Fibroblast of villous mesenchyme (primary cell): ENCODE measurements at places on chromosomes 4 and X. TPM values are rescaled to one million over a fixed set of nuclear protein-coding genes. Genes with fewer than 3 reads are reported as not detected.

DOK7 gene
- not detected in 2 replicates for total RNA-seq

- no peak for DNase-seq
Measured at GRCh38 chr4:4344915-4345527, 41.9 kb upstream of the NSG1 start.

TAB3 gene
- total RNA-seq: 11.3 and 16.8 TPM in 2 replicates

GRCh38 chr4:176238826-176239225, 30.2 kb downstream of the ASB5 start:
- peak; percentile 85 for DNase-seq

DNA sequence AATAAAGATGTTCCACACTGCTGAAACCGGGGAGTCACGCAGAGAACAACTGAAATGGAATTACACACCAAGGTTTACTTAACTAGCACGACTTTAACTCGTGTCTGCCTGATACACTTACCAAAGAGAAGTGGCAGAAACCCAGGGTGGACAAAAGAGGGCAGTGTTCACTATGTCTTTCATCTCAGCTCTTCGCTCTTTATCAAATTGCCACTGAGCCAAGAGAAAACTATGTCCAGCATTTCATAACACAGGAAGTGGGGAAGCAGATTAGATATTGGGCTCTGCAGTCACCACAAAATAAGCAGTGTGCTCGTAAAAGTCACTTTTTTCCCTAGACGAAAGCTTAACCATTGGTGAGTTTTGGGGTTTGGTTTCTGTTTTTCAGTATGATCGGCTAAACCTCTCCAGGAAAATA, 155.7 kb downstream of the CHIC2 start:
- peak; percentile 98 for DNase-seq

DNA sequence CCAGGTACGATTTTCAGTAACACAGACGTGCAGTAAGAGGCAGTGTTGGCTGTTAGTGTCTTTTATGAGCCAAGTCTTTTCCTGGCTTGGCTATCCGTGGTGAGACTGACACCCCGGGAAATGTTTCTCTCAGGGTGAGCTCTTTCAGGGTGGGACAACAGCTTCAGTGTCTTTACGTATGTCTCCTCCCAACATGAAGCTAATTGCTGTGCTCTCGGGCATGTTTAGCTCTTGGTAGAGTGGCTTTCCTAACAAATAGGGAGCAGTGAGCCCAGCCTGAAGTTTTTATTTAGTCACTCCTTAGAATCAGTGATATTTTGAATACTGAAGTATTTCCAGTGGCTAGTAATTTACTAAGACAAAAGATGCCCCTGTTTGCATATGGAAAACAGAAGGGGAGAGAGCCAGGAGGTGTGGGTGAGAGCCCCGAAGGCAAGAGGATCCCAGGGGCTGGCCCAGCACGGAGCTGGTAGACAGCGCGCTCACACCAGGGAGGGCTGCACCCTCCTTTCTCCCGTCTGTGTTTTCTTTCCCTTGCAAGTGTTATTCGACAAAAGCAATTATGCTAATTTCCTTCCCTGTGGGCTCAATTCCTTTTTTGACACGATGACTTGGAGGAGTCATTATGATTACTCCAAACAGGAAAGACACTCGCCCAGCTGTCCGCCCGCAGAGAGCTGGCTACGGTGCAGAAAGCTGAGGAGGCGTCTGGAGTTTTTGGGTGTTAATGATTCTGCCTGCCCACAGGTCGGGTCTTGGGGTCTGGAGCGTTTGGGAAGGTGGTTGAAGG, 47.7 kb downstream of the PDGFRA start:
- DNase-seq: no peak

EDNRA gene
- 0.86 and 4.2 TPM in 2 replicates for total RNA-seq

GRCh38 chr4:114057746-114058145, 78.3 kb upstream of the ARSJ start:
- no peak for DNase-seq

GALNT7 gene
- 13.9 and 23.3 TPM in 2 replicates for total RNA-seq

SMR3B gene
- total RNA-seq: not detected in 2 replicates

TKTL2 gene
- total RNA-seq: under 0.01 TPM in 1 of 2 replicates, not detected in the other

ATP7A gene
- 12.1 and 12.6 TPM in 2 replicates for total RNA-seq
